GM23338 (cell line): ENCODE measurements at places on chromosomes 6 and 20. TPM values are rescaled to one million over a fixed set of nuclear protein-coding genes. Genes with fewer than 3 reads are reported as not detected.

GRCh38 chr6:158765499-158766068 lies 53.6 kb downstream of the EZR start:
- DNase-seq = no peak

DNA sequence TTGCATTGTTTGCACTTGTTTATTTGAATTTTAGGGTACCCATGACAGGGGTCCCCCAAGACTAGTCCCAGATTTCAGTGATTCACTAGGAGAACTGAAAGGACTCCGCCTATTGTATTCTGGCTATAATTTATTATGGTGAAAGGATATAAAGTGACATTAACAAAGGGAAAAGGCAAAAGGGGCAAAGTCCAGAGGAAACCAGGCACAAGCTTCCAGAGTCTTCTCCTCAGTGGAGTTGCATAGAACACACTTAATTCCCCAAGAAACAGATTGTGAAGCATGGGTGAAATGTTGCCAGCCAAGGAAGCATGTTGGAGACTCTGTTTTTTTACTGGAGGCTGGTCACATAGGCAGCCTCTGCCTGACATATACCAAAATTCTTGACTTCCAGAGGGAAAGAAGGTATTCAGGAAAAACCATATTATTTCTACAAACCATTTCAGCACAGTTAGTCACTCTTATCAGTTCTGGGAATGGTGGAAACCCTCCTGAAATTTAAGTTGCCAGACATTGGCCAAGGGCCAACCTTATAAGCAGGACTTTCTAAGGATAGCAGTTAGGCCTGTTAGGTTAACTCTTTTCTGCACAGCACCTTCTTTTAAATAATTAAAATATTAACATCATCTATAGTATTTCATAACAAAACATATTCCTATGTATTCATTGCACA lies 71.8 kb downstream of the FIG4 start:
- DNase-seq = no peak

GRCh38 chr20:43917380-43917779 lies 2.7 kb downstream of the TOX2 start:
- no peak for DNase-seq

- no peak for DNase-seq
These were observed 69.9 kb upstream of the SYNJ2 start for GRCh38 chr6:157911786-157912185.

The FOXF2 gene
- total RNA-seq = not detected in 2 replicates
